ENCODE measurements at places on chromosomes 4 and X.

DNA sequence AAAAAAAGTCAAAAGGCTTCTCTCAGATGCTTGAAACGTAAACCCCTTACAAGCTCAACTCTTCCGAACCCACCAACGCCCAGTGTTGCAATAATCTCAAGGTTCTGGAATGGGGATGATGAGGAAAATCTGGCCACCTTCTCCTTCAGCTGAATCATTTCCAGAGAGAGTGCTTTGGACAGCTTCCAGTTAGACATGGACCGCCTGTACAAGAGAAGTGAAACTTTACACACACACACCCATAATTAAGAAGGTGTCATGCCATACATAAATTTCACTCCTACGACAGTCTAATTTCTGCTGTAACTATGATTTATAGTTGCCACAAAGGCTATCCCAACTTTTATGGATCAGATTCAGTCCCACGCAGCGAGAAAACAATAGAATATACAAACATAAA, 72.3 kb downstream of the PRKG2 start:
- no peak for DNase-seq

GRCh38 chrX:150844016-150844415, 54.5 kb downstream of the CD99L2 start:
- DNase-seq, result no peak

GRCh38 chr4:187602339-187603092, 393.1 kb upstream of the ZFP42 start:
- DNase-seq, result no peak

- no peak for DNase-seq
These were observed 47.3 kb downstream of the SEPSECS start for GRCh38 chr4:25112995-25113380.

GRCh38 chr4:42296196-42296595, 101.1 kb upstream of the SHISA3 start:
- DNase-seq, result no peak

- no peak for DNase-seq
These were observed 41.9 kb downstream of the PLS3 start for GRCh38 chrX:115602729-115603389.

DNA sequence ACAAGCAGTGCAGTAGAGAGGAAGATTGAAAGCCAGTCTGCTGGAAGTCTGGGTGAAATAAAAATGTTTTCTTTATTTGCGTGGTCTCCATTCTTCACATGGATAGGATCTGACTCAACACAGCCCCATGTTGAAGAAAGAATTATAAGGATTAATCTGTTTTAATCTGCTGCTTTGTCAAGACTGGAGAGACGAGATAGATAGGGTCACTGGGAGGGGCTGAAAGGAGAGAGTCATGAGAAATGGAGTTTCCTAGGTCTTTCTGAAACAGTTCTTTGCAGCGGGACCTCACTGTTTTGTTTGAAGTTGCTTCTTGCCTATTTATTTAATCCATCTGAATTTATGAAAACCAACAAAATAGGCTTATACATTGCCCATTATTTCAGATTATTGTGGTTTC, 32.4 kb upstream of the RHOH start:
- no peak for DNase-seq

- DNase-seq, result no peak
These were observed 114.1 kb upstream of the PPARGC1A start for GRCh38 chr4:24003926-24004325.

GRCh38 chrX:40189637-40190036, 91.9 kb upstream of the BCOR start:
- DNase-seq, result no peak

DNA sequence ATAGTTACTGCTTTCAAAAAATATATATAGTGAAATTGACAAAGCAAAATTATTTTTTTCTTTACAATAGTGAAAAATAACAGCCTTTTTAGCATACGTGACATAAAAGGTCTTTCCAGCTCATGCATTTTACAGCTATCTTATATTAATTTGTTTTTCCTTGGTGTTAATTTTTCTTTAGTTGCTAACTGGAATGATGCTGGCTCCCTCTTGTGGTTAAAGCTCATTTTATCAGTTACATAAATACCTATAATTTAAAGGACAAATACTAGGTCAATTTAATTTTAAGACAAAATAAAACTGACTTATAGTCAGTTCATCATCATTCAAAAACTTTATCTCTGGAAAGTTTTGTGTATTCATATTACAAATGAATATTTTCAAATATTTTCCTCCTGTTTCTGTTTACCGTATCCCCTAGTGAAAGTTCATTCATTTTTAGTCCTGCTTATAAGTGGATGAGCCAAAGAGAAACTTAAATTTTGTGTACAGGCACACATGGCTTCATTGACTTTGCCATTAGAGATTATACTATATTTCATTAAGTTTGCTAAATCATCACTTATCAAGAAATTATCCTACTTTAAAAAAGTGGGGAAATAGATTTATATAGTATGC, 9.9 kb upstream of the ANAPC4 start:
- DNase-seq, result no peak

GRCh38 chrX:150361777-150362351, 1.3 kb upstream of the MAMLD1 start:
- DNase-seq, result no peak

DNA sequence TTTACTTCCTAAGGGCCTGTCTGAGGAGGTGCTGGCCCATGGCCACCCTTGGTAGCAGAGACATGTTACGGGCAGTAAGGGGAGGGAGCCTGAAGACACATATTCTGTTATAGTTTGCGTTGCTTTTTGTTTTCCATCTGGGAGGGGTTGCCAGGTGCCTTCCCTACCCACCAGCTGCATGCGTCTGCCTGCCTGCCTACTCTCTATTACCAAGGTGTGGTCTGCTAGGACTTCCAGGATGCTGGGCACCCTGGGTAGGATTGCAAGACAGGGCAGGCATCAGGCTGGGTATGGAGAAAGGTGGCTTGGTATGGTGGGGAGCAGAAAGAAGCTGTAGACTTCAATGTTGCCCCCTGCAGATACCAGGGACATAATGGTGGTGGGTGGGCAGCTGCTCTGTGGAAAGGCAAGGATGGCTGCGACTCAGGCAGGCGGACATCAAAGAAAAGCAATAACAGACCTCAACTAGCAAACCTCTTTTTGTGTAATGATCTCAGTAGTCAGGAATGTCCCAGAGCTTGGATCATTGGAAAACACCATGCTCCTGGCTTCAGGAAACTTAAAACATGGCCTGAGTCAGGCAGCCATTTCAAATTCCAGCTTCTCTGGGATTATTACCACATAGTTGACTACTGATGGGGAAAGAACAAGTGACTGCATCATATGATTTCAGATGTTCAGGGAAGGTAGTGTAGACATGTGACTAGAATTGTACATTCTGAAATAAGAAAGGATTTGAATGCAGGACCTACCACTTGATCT, 67.8 kb downstream of the HOPX start:
- DNase-seq, result no peak

GRCh38 chrX:121260596-121261240, 213.3 kb downstream of the GLUD2 start:
- DNase-seq, result no peak

GRCh38 chr4:14659286-14659685, 343.0 kb upstream of the CPEB2 start:
- DNase-seq, result no peak

GRCh38 chr4:121927948-121928347, 23.9 kb downstream of the TRPC3 start:
- DNase-seq, result no peak

DNA sequence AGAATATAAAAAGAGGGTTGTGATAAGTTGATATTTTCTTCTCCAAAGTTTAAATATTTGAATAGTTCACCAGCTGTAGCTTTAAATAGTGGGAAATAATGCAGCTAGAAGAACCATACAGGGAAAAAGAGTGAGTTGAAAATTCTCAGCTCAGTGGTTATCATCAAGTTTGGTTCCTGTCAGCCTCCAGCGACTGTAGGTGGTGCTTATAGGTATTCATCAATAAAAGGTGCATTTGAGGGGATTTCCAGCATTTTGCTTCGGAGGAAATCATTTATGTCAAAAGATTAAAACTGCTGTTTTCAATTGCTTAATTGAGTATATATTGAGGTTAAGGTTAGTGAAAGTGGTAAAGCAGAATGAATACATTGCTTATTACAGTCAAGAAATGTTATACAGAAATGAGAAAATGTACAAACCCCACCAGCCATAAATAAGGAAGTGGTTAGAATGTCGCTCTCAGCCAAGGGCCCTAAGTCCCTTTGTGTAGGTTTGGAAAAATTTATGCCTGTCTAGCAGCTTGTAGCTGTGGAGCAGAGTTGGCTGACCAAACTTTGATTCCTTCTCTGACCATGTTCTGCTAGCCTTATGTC, 532.9 kb upstream of the FTHL17 start:
- DNase-seq, result no peak

- no peak for DNase-seq
These were observed at the start of gene TBX22 for GRCh38 chrX:80014141-80014940. TBX22 (plus strand) TSS chrX:80014753; CDS start chrX:80022270, 7,517 bp downstream.

GRCh38 chr4:48033825-48034413, 17.3 kb downstream of the NIPAL1 start:
- DNase-seq, result peak; percentile 56

DNA sequence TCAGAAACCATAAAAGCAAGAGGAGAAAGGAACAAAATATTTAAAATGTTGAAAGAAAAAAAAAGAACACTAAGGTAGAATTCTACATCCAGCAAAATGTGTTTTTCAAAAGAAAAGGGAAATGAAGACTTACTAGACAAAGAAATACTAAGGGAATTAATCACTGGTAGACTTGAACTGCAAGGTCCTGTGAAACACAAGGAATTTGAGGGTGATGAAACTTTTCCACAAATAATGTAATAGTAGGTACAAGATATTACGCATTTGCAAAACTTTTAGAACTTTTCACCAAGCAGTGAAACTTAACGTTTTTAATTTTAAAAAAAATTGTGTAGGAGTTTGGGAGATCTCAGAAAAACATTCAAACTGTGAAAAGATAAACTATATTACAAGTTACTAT, 180.3 kb upstream of the MAGEB16 start:
- no peak for DNase-seq

DNA sequence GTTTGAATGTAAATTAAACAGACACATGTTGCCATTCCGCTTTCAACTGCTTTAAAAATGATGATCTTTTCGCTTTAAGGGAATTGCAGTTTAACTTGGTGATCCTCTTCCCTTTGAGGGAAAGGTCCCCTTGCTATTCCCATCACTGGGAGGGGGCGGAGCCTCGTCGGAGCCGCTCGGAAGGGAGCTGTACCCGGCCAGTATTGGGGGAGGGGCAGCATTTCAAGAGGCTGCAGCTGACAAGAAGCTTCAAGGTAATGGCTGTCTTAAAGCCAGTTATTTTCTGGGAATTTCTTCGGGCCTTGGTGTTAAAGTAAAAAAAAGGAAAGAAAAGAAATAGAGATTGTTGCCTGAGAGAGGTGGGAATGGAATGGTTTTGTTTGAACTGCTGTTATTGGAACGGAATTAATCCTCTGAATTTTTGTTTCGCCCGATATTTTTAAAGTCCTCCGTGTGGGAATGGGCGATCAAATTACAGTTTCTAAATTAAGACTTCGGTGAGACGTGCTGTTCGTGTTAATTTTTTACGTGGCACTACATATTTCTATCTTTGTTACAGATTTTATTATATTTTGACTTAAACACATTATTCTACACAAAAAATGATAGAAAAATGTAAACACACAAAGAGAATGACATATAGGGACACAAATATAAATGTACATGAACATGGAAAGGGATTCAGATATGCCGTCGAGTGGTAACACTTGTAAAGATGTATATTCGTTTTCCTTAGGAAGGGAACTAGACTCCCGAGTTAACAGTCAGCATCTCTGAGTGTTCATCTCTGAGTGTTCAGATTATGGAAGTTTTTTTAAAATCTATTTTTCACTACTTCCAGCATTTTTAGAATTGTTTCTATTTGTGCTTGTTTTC, 9.2 kb downstream of the PWWP3B start:
- DNase-seq, result no peak

- no peak for DNase-seq
These were observed 173.2 kb upstream of the TBL1X start for GRCh38 chrX:9291629-9292028.

DNA sequence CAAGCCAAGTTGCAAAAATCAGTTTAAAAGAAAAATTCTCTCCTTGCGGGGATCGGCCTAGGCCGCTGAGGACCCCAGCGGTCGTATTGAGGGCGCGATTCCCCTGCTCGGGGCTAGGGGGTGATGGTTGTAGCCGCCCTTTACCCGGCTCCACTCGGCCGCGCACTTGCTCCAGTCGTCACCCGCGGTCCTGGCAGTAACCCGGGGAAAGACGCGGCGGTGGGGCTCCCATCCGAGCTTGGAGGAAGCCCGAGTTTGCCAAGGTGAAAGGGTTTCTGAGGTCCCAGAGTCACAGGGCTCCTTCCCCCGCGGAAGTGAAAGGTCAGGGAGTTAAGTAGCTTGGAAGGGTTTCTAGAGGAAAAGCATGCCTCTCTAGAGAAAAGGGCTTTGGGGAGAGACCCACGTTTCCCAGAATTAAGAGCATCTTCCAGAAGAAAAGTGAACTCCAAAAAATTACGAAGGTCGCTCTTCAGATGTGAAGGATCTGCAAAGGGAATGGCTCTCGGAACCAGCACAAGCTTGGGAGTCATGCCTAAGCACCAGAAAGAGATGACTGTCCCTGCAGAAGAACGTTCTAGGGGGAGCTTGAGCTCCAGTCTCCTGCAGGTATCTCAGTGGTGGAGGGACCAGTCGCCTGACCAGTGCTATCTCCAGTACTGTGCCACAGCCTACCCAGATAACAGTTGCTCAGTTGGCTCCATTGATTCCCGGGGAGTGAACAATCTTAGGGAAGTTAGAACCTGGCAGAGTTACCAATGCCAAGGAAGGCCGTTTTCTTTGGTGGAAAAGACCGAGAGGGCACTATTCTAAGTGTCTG, 875 bp downstream of the LAP3 start:
- DNase-seq, result no peak

DNA sequence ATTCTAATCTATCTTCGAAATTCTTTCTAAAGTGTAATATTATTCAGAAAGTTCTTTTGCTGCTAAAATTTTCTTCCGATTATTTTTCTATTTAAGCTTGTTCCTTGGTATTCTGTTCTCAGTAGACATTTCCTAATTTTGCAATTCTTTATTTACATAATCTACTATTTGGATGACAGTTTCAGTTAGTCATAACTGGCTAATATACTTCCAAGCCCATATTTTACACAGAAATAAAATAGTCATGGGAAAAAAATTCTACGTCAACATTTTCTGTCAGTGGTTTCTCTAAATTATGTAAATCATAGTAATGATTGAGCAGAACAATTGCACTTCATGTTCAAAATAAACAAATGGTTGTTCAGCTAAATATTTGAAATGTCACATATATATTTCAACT, 178.0 kb upstream of the ANKRD50 start:
- DNase-seq, result no peak

GRCh38 chrX:40727093-40727492, 8.2 kb downstream of the MED14 start:
- DNase-seq, result no peak

- DNase-seq, result no peak
These were observed 127.4 kb downstream of the SH3RF1 start for GRCh38 chr4:169143335-169143734.

GRCh38 chr4:102564399-102565059, 63.4 kb downstream of the NFKB1 start:
- no peak for DNase-seq

- DNase-seq, result no peak
These were observed 405.3 kb downstream of the MID1IP1 start for GRCh38 chrX:39206399-39207145.

GRCh38 chr4:165514739-165515138, 135.9 kb downstream of the CPE start:
- DNase-seq, result no peak

- no peak for DNase-seq
These were observed 138.3 kb downstream of the PCDH18 start for GRCh38 chr4:137394018-137394417.

- DNase-seq, result no peak
These were observed 240.2 kb upstream of the F9 start for GRCh38 chrX:139290310-139290709.

- no peak for DNase-seq
These were observed 69.4 kb upstream of the CLDN34 start for GRCh38 chrX:9897761-9898161.

All from activated CD4-positive, alpha-beta T cell treated with anti-CD3 and anti-CD28 coated beads, Interleukin-2, amount 50 U/mL, for 1 hour (primary cell).